Cardiac muscle cell (in vitro differentiated cells and primary cell): ENCODE measurements at places on chromosomes 2 and 18.

- no peak for DNase-seq
Measured at GRCh38 chr2:76197428-76197827, 486.7 kb upstream of the GCFC2 start.

DNA sequence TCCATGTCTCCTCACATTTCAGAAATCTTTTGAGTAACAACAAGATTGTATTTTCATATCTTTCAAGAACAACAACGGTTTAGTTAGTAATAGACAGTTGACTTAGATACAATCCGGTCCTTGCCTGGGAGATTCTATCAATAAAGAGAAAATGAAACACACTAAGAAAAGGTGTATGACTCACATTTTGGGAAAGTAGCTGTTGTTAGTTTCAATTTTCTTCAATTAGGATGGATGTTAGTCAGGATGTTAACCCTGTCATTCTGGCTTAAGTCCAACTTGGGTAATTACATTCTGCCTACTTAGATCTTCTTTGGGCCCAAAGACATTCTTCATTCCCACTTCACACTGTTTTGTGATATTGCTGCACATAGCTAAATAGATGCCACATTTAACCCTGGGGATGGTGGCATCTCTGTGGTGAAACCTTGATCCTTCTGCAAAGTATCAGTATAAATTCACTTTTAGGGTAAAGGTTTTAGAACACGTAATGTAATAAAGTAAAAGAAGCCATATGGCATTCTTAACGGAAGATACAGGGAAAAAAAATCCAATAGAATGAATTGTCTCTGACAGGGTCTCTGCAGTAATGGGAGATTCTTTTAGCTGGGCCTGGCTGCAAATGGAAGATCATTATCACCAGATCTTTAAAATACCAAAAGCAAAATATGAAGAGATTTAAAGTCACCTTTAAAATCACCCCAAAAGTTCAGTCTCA is 365.5 kb downstream of the FIGN start:
- DNase-seq = no peak

- DNase-seq = no peak
Measured at GRCh38 chr2:67179526-67179925, 217.6 kb upstream of the ETAA1 start.

DNA sequence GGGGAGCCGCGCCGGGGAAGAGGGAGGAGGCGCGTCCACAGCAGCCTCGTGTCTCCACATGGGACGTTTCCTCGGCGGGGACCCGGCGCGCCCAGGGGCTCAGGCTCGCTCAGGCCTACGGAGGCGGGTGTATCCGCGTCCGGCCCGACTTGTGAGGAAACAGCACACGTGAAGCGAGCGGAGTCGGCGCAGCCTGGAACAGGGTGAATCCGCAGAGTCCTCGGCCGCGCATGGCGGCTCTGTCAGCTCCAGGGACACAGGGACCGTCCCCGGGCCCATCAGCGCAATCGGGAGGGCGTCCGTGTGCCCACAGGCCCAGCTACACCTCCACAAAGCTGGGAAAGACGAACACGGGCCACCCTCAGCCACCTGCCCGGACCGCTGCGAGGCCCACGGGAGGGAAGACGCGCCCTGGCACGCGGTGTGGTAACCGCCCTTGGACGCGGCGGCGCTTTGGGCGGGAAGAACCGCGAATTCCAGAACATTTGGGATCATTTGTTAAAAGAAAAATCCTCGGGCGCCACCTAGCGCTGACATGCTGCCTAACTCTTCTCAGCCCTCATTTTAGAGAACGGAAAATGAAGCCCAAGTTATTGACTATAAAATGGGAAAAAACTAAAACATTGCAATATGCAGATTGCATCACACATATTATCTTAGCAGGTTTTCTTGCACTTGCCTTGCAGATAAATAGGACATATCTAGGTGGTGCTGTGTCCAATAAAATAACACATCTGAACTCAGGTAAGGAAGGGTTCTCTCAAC is 40.4 kb downstream of the TMEM18 start:
- peak; percentile 75 for DNase-seq

GRCh38 chr2:172848519-172848918 is 112.9 kb downstream of the RAPGEF4 start:
- DNase-seq = peak; percentile 92

DNA sequence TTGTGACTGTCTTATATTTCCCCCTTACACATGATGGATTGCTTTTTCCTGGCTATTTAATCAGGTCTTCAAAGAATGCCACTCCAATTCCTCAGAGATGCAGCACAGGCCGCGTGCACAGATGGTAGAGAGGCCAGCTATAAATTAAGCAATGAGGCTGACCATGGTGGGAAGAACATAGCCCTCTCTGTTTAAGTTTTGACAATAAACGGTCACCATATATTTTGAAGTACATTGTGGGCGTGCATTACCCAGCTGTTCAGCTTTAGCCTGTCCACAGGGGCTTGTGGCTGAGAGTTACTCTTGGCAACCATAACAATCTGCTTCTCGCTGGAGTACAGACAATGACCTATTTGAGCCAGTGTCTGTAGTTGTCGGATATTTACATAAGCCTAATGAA is 730.8 kb downstream of the DCC start:
- no peak for DNase-seq

- DNase-seq = no peak
Measured at GRCh38 chr2:44943031-44943692, 1.7 kb downstream of the SIX3 start.

- peak; percentile 41 for DNase-seq
Measured at GRCh38 chr2:73776381-73776780, 3.5 kb downstream of the DUSP11 start.

DNA sequence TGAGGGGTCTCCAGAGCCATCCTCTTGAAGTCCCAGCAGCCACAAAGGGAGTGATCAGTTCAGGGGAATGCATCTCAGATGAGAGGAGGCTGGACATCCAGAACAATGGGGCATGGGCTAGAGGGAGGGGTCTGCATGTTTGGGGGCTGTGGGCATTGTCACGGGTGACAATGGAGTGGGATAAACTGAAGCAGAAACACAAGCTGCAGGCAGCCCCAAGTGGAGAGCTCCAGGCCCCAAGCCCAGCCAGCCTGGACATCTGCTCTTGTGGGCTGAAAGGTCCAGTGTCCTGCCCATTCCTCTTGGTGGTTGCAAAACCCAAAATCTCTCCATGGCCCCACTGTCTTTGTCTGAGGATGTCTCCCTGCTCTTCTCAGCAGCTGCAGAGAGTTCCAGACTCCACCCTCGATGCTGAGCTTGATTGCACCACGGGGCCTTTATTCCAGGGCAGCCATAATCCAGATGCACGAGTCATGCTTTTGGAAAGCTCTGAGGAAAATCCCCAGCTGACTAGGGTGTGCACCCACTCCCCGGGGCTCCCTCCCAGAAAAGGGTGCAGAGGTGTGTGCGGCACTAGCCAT is 149.4 kb downstream of the TNS1 start:
- DNase-seq = no peak

DNA sequence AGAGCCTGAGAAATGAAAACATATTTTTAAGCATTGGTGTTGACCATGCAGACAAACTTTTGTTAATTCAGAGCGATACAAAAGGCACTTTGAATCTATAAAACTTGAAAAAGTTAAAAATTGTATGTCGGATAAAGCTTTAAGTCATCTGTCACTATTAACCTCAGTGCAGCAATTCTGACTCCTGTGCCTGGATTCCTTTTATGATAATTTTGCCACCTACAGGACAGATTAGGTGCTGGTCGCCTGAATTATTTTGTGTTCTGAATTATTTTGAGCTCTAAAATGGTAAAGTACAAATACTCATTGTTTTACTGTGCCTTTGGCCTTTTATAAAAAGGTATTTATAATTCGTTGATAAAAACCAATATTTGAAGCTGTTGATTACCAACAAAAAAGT is 19.4 kb upstream of the RNF138 start:
- DNase-seq = no peak

DNA sequence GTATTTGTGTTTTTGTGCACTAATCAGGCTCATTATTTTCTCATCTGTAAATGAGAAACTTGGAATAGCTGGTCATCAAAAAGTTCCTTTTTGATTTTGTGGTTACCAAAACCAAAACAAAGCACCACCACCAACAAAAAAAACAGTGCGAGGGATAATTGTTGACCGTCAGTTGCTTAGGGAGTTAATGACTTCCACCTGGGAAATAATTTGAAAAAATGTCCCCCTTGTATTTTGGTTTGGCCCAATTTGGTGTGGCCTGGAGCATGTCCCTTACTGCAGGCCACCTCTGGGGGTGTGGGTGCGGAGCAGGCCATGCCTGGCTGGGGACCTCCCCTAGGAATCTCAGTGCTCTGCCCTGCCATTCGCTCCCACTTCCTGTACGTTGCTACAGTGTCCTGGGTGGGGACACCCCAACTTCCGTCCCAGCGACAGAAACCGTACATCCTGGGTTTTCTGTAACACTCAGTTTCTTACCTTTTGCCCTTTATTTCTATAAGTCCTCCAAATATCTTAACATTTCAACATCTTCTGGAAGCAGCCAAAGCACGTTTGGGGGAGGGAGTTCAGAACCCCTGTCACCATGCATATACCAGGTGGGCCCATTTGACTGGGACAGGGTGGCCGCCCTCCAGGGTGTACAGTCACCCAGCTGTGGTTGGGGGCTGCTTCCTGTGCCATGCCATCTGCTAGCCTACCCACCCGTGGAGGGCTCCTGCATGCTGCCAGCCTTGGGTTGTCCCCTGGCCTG is 31.3 kb downstream of the NCK2 start:
- no peak for DNase-seq

GRCh38 chr2:235770909-235771820 is 277.3 kb downstream of the AGAP1 start:
- no peak for DNase-seq

- DNase-seq = no peak
Measured at GRCh38 chr2:1748741-1749488, 4.6 kb upstream of the PXDN start.

DNA sequence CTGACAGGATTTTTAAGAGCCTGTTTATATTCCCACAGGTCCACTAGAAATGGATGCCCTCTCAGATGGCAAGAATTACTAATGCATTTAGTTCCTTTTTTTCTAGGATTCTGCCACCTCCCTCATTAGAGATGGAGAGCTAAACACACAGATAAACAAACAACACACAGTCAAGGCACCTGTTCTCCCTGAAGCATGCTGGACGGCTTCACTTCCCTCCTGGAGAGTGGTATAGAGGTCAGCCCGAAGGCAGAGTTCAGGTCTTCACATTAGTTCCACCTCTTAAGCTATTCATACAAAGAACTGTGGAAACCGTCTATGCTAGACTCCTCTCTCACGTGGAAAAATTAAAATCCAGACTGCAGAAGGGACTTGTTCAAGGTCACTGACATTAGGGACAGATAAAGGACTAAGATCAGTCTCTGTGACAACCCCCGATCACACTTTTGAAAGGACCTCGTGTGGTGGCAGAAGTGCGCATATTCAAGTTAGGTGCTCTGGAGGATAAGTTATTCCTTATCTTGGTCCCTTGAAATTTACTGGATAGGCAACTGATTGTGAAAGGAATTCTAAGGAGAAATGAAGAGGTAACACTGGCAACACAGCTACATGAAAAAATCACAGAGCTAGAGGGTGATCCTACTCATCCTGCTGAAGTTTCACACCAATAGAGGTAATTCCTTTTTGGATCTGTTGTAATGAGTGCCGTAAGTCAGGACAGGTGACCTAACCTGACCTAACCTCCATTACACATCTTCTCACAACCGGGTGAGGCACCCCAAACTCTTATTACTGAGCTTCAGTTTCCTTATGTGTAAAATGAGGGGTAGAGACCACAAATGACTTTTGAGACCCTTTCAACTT is 75.1 kb downstream of the SPRED2 start:
- DNase-seq = no peak

- no peak for DNase-seq
Measured at GRCh38 chr2:179963626-179964025, 43.5 kb downstream of the CWC22 start.

- peak; percentile 70 for DNase-seq
Measured at GRCh38 chr2:118974103-118974993, 32.4 kb downstream of the MARCO start.

- peak; percentile 47 for DNase-seq
Measured at GRCh38 chr2:73284296-73285158, at the start of gene FBXO41. Gene FBXO41 (minus strand): TSS chr2:73284478. CDS start chr2:73269630, 14,848 bp downstream.

- DNase-seq = no peak
Measured at GRCh38 chr2:144010096-144010836, 509.7 kb downstream of the ZEB2 start.

- DNase-seq = no peak
Measured at GRCh38 chr2:173990970-173991819, 26.0 kb upstream of the SP3 start.

- DNase-seq = no peak
Measured at GRCh38 chr18:78494204-78495085, 485.2 kb upstream of the SALL3 start.

GRCh38 chr18:63085611-63086010 is 234.0 kb downstream of the BCL2 start:
- no peak for DNase-seq

DNA sequence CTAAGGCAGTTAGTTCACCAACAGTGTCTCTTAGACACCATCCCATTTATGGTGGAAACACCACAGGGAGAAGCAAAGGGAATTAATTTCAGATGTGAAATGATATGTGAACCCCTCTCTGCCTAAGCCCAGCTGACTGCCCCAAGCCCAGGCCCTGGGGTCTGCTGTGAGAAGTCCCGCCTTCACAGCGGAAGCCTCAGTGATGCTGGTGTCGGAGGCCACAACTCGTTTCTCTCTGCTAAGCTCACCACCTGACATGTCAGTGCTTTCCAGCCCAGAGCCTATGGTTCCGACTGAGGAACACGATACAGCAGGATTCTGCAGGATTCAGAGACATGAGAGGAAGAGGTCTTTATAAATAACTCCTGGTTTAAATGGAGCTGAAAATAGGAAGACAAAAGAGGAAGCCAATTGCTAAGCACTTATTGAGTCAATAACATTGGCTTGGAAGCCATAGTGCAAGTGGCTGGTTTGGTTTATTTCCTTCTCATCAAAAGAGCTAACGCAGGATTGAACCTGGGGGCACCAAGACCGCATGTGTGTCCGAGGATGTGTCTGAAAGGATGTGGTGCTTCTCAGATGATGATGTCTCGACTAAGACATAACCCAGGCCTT is 21.9 kb upstream of the LOXHD1 start:
- DNase-seq = no peak

- no peak for DNase-seq
Measured at GRCh38 chr2:42999856-43000241, 207.5 kb upstream of the HAAO start.

GRCh38 chr2:236816197-236817170 is 246.9 kb downstream of the ACKR3 start:
- no peak for DNase-seq

- no peak for DNase-seq
Measured at GRCh38 chr18:37987901-37988300, 422.3 kb upstream of the CELF4 start.
